Testis (tissue), 5 donors: ENCODE measurements at places on chromosomes 11 and 22. TPM values are rescaled to one million over a fixed set of nuclear protein-coding genes. Genes with fewer than 3 reads are reported as not detected.

SCGB2A2 gene
- 0.86 TPM for polyA plus RNA-seq

CDKN1C gene
- 15.2 TPM for polyA plus RNA-seq

B3GAT1 gene
- polyA plus RNA-seq = 2.7 TPM

COX8A gene
- 212 TPM for polyA plus RNA-seq

SLN gene
- 31.6 TPM for polyA plus RNA-seq

TIMP3 gene
- 214 TPM for polyA plus RNA-seq

MOGAT2 gene
- 0.24 TPM for polyA plus RNA-seq

MUC6 gene
- polyA plus RNA-seq = 1.5 TPM

RAG2 gene
- 2.9 TPM for polyA plus RNA-seq

ANO1 gene
- 42.7 TPM for polyA plus RNA-seq

SLC22A9 gene
- not detected for polyA plus RNA-seq

OR51E2 gene
- 0.17 TPM for polyA plus RNA-seq

RPS6KB2 gene
- 30.1 TPM for polyA plus RNA-seq

FGF19 gene
- polyA plus RNA-seq = 0.37 TPM

MS4A13 gene
- polyA plus RNA-seq = 7.0 TPM

FREY1 gene
- 59.2 TPM for polyA plus RNA-seq

KRTAP5-10 gene
- polyA plus RNA-seq = 0.28 TPM
